Right ventricle myocardium inferior (tissue), 1 donor: ENCODE measurements at places on chromosomes 7 and 10. TPM values are rescaled to one million over a fixed set of nuclear protein-coding genes. Genes with fewer than 3 reads are reported as not detected.

The PNLIPRP2 gene
- not detected for total RNA-seq

DNA sequence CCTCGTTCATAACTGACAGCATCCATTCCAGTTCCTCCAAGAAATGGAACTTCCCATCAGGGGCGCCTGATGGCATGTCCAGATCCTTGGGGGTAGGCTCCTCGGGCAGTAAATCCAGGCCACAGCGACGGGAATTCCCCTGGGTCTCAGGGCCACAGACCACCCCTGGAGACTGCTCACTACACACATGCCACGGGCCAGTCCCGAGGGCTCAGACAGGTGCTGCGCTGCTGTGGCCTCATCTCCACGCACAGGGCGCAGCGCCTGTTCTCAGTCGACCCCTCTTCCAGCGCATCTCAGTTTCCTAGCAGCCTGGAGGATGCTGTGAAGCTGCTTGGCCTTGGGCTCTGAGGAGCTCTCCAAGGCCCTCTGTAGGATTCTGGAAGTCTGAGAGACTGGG lies 473.5 kb upstream of the FOXK1 start:
- DNase-seq = no peak

DNA sequence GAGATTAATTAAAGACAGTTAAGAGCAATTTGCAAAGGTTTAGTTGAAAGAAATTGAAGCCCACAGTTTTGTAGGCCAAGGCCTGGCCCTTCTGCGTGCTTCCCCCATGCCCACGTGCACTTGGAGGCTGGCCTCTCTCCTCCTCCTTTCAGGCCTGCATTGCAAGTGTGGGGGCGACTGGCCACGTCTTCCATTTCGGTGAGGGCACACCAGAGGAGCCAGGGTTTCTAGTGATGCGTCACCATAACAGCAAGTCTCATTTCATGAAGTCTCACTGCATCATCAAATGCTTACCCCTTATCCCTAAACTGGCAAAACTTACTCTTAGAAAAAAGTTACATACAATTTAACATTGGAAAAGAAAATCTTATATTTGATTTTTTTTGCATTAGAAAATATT lies 141.2 kb downstream of the NRF1 start:
- no peak for DNase-seq

DNA sequence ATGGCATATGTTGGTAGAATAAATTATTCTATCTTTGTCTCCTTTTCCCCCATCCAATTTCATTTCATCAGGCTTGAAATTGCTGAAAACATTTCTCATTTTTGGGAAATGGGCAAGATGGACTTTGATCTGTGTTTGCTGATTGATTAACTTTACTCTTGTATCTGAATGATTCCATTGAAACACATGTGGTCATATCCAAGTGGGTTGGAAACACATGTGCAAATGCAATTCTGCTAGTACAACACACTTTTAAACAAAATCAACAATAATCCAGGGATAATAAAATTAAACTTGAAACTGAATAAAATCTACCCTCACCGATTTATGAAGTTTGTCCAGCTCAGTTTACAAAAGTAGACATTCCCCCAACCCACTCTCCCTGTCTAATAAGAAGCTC lies 96.9 kb downstream of the EPDR1 start:
- no peak for DNase-seq

DNA sequence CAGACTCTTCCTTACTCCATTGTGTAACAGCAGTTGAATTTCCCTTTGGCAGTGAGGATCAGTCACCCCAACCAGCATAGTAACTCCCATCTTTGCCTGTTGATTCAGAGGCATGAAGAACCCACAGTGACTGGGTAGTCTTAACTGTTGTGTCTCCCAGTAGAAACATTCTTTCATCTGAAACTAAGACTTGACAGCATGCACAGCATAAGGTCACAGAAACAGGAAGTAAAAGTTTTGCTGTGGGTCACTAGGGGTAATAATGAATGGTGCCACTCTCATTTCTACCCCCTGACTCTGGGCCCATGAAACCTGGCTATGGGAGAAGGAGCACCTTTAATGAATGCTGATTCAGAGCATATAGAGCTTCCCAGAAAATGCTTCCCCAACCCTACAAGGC lies 8.3 kb upstream of the FRMPD2 start:
- no peak for DNase-seq
